ENCODE measurements at places on chromosomes 2 and 18.

- H3K4me3 ChIP-seq: no peak overlapping the region
- no peaks in the 10 kb centered on the region for H3K27me3 ChIP-seq
- DNase-seq: no peak
Measured at GRCh38 chr2:209367075-209367747, 56.6 kb upstream of the MAP2 start.

DNA sequence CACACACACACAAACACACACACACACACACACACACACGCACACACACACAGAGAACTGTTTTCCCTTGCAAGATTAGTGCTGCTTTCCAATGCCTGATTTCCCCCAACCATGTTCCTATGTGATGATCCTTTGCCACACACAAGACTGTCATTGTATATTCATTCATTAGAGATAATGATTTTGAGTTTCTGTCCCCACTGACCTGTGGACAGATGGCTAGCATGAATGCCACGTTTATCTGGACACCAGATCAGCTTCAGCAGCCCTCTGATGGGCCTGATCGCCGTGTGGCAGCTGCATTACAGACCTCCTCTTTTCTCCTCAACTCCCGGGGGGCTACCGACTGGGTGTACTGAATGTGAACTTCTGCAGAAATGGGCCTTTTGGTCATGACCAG is 353.0 kb downstream of the MYCN start:
- no peak overlapping the region for H3K27ac ChIP-seq
- DNase-seq: no peak
- no peaks in the 10 kb centered on the region for H3K27me3 ChIP-seq
- H3K4me3 ChIP-seq: no peak overlapping the region
- H3K36me3 ChIP-seq: peaks cover 2% of the 10 kb centered on the region
- H3K4me1 ChIP-seq: peaks cover 2% of the 10 kb centered on the region

GRCh38 chr2:152580714-152581113 is 136.5 kb downstream of the PRPF40A start:
- H3K4me1 ChIP-seq: no peaks in the 10 kb centered on the region
- peaks cover 3% of the 10 kb centered on the region for H3K36me3 ChIP-seq
- H3K27ac ChIP-seq: no peak overlapping the region
- H3K27me3 ChIP-seq: no peaks in the 10 kb centered on the region

DNA sequence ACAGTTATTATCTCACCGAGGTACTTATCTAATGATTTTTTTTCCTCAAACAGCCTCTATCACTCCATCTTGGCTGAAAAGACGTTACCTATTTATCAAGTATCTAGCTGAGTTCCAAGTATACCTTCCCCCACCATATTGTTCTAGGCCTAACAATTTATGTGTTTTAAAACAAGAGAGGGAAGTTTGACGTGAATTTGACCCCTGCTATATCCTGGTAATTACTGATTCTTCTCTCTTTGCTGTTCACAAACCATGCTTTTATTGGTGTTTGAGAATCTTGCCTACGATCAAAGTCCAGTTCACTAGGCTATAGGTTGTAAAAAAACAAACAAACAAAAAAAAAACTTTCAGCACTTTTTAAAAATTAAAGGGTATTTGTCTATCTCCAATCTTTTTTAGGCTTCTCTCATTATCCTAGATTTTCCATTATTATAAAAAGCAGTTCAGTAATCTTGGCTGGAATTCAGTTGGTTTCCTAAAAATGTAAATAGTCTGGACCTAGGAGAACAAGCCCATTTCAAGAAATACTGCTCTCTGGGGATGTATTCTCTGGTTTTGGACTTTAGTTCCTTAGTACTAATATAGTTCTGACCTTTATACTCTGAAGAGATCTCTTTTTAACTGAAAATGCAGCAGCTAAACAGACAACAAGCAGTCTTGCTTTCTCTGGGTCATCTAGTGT is 505.4 kb downstream of the CPS1 start:
- no peaks in the 10 kb centered on the region for H3K27me3 ChIP-seq
- H3K4me1 ChIP-seq: no peaks in the 10 kb centered on the region
- no peak for DNase-seq
- H3K27ac ChIP-seq: no peak overlapping the region

DNA sequence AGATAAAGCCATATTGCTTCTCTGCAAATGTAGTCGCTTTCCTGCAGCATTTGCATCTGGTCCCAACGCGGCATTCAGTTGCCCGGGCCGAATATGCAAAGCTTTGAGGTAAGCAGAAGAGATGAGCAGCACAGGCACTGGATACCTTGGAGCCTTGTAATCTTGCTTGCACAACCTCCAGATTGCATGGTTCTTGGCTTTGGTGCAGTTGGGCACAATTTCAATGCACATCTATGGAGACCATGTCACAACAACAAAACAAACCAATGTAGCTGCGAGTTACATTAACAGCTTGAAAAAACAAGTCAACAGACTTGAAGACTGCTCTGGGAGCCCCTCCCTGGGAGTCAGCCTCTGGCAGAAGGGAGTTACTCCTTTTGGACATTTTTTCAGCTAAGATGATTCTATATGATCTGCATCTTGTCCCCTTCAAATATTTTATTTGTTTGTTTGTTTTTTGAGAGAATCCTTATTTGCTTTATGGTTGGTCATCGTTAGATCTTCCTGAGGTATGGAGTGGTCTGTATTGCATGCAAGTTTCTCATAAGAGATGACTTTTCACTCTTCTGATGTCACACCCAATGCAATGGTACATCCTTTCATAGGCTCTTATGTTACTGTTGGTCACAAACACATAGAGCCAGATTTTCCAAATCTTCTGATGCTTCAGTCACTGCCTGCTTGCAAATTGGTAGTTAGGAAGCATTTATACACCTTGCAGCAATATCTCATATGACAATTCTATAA is 113.5 kb downstream of the EFEMP1 start:
- H3K27ac ChIP-seq: no peak overlapping the region
- no peaks in the 10 kb centered on the region for H3K27me3 ChIP-seq
- no peaks in the 10 kb centered on the region for H3K36me3 ChIP-seq
- H3K4me3 ChIP-seq: no peak overlapping the region

DNA sequence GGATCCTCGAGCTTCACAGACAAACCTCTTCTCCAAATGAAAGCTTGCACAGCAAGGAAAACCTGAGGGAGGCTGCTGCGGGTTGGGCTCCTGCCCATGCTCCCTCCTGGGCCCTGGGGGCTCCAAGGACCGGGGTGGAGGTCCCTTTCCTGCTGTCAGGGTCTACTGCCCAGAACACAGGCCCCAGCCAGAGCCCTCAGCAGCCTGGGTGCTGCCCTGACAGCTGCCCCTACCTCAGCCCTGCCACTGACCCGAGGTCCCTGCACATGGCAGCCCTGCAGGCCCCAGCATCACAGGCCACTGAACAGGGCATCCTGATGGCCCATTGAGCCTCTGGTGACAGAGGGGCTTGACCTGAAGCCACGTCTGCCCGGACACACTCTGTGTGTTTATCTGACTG is 41.0 kb downstream of the CROCC2 start:
- no peak overlapping the region for H3K27ac ChIP-seq
- peaks cover 3% of the 10 kb centered on the region for H3K4me1 ChIP-seq
- no peaks in the 10 kb centered on the region for H3K36me3 ChIP-seq
- no peaks in the 10 kb centered on the region for H3K27me3 ChIP-seq
- H3K4me3 ChIP-seq: no peak overlapping the region
- no peak for DNase-seq

- peaks cover 2% of the 10 kb centered on the region for H3K4me1 ChIP-seq
- no peaks in the 10 kb centered on the region for H3K27me3 ChIP-seq
- H3K36me3 ChIP-seq: no peaks in the 10 kb centered on the region
- no peak overlapping the region for H3K4me3 ChIP-seq
- DNase-seq: peak; percentile 9
- no peak overlapping the region for H3K27ac ChIP-seq
Measured at GRCh38 chr2:125424266-125424785, 1231.6 kb upstream of the GYPC start.

DNA sequence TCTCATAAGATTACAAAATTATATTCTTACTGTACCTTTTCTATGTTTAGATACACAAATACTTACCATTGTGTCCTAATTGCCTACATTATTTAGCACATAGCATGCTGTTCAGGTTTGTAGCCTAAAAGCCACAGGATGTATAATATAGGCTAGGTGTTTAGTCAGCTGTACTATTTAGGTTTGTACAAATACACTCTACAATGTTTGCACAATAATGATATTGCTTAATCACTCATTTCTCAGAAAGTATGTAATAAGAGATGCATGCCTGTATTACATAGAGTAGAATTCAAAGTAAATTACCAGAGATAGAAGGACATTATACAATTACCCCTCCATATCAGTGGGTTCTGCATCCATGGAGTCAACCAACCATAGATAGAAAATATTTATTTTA is 201.1 kb upstream of the COL3A1 start:
- no peak overlapping the region for H3K4me3 ChIP-seq
- no peaks in the 10 kb centered on the region for H3K27me3 ChIP-seq
- DNase-seq: no peak
- H3K27ac ChIP-seq: no peak overlapping the region
- H3K4me1 ChIP-seq: no peaks in the 10 kb centered on the region
- no peaks in the 10 kb centered on the region for H3K36me3 ChIP-seq

- peaks cover 16% of the 10 kb centered on the region for H3K4me1 ChIP-seq
- no peak overlapping the region for H3K27ac ChIP-seq
- DNase-seq: no peak
- peaks cover 8% of the 10 kb centered on the region for H3K27me3 ChIP-seq
Measured at GRCh38 chr2:73269686-73270465, 14.4 kb downstream of the FBXO41 start.

DNA sequence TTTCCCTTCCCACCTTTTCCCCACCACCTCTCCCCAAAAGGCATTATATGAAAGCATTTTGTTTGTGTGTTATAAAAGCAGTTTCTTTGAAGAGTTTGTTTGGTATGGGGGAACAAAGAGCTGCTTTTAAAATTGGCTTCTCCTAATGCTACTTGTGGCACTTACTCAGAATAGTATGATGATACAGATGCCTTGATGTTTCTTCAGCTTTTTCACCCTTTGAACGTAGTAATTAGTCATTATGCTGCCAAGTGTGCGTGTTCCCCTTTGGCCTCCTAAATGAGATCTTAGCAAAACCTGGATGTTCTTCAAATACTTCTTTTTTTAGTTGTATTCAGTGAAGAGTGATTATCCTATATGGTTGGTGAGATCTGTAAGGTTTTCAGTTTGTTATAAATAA is 183.4 kb downstream of the PTGR3 start:
- no peaks in the 10 kb centered on the region for H3K4me1 ChIP-seq
- no peaks in the 10 kb centered on the region for H3K36me3 ChIP-seq
- H3K4me3 ChIP-seq: no peak overlapping the region
- DNase-seq: no peak
- H3K27me3 ChIP-seq: no peaks in the 10 kb centered on the region

GRCh38 chr2:131034122-131035051 is 58.9 kb downstream of the FAM168B start:
- H3K36me3 ChIP-seq: no peaks in the 10 kb centered on the region
- peak; percentile 62 for DNase-seq
- H3K4me3 ChIP-seq: peak overlapping the region; percentile 80
- H3K27me3 ChIP-seq: peaks cover 61% of the 10 kb centered on the region
- H3K27ac ChIP-seq: no peak overlapping the region

GRCh38 chr2:236127010-236127409 is 41.2 kb downstream of the GBX2 start:
- peaks cover 5% of the 10 kb centered on the region for H3K36me3 ChIP-seq
- H3K4me3 ChIP-seq: no peak overlapping the region
- H3K27ac ChIP-seq: no peak overlapping the region

DNA sequence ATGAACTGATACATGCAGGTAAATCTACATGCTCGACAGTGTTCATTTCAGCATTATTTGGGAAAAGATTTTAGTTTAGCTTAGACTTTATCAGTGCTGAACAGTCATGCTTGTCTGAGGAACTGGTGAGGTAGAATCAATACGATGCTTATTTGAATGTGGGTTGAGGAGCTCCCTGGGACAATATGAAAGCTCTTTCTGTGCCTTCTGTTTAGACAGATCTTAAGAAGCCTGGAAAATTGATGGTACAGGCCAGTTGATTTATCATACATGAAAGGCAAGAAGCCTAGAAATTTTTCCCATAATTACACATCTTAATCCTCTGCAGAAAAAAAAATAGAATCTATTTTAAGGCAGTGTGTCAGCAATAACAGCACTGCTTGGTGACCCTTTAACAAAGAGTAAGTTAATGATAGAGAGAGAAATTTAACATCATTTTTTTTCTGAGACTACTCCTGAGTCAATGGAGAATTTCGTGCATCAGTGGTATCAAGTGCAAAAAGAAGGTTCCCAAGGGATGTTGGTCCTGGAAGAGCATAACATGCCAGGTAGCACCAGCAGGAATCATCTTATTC is 252.2 kb upstream of the CDH20 start:
- no peaks in the 10 kb centered on the region for H3K27me3 ChIP-seq
- H3K36me3 ChIP-seq: no peaks in the 10 kb centered on the region
- no peak for DNase-seq
- no peak overlapping the region for H3K27ac ChIP-seq
- H3K4me1 ChIP-seq: no peaks in the 10 kb centered on the region

DNA sequence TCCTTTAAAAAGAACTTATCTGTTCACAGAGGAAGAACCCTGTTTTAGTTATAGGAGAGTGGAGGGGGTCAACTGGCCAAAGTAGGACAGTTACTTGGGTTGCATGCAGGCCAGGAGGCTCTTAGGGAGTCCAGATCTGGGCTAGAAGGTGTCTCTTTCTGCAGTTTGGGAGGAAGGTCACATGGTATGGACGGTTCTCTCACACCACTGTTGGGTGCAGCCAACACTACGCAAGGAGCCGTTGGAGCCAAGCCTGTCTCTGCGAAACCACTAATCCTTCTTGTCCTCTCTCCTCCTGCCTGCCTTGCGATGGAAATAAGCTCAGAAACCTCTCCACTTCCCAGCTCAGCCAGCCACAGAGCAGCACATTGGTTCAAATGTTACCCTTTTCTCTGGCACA is 105.9 kb upstream of the TGFA start:
- peaks cover 41% of the 10 kb centered on the region for H3K36me3 ChIP-seq
- no peak overlapping the region for H3K4me3 ChIP-seq
- H3K27me3 ChIP-seq: no peaks in the 10 kb centered on the region
- H3K27ac ChIP-seq: no peak overlapping the region
- H3K4me1 ChIP-seq: peaks cover 4% of the 10 kb centered on the region
- no peak for DNase-seq

GRCh38 chr18:12000072-12000659 is 18.9 kb downstream of the IMPA2 start:
- no peak overlapping the region for H3K27ac ChIP-seq
- peaks cover 19% of the 10 kb centered on the region for H3K36me3 ChIP-seq
- H3K4me1 ChIP-seq: peaks cover 7% of the 10 kb centered on the region
- DNase-seq: no peak
- H3K27me3 ChIP-seq: no peaks in the 10 kb centered on the region
- H3K4me3 ChIP-seq: no peak overlapping the region

DNA sequence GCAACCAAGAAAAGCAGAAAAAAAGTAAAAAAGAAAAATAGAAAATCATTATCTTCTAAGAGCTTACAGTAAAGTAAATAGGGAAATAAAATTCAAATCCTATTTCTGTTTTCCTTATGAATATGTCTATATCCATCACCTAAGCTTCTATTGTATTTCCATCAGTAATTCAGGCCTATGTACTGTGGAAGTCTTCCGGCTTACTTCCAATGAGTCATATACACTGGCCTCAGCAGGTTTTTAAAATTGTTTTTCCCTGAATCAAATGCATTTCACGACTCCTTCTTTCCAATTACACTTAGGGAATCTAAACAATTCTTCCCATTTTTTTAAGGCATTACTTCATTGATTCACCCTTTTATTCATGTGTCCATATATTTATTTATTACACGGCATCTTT is 164.7 kb downstream of the CCDC102B start:
- H3K4me3 ChIP-seq: no peak overlapping the region
- no peaks in the 10 kb centered on the region for H3K27me3 ChIP-seq
- H3K4me1 ChIP-seq: no peaks in the 10 kb centered on the region
- no peaks in the 10 kb centered on the region for H3K36me3 ChIP-seq
- H3K27ac ChIP-seq: no peak overlapping the region

All from neuronal stem cell (in vitro differentiated cells).